Keratinocyte (primary cell): ENCODE measurements at places on chromosomes 4 and X. TPM values are rescaled to one million over a fixed set of nuclear protein-coding genes. Genes with fewer than 3 reads are reported as not detected.

Gene ZFP92
- 0.44 to 1.1 TPM (median 0.64 TPM) in 3 replicates for polyA plus RNA-seq

Gene KDR
- 0.03 TPM in 1 of 3 replicates, not detected in the others for polyA plus RNA-seq

Gene RPA4
- 0.06 to 0.30 TPM (median 0.11 TPM) in 3 replicates for polyA plus RNA-seq

Gene FMR1NB
- not detected in 3 replicates for polyA plus RNA-seq

- H3K27ac ChIP-seq, result no peak overlapping the region
- H3K4me3 ChIP-seq, result no peak overlapping the region
- no peaks in the 10 kb centered on the region for H3K27me3 ChIP-seq
- DNase-seq, result no peak
- H3K4me1 ChIP-seq, result peaks cover 11% of the 10 kb centered on the region
Measured at GRCh38 chr4:105179539-105180401, 33.1 kb downstream of the TET2 start.

DNA sequence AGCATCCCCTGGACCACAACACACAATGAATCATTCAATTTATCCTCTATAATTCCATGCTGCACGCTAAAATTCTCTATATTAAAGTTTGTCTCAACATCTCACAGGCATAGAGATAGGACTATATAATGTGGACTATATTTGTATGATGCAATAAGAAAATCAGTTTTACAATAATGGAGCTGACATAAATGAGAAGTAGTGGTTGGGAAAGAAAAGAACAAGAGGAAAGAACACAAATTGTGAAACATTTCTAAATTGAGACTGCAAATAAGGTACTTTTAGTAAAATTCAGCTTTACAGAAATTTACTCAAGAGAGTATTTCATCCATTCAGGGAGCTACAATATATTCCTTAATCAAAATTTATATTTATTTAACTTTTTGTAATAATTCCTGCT lies 120.4 kb downstream of the ARAP2 start:
- H3K36me3 ChIP-seq, result no peaks in the 10 kb centered on the region
- H3K4me3 ChIP-seq, result no peak overlapping the region
- no peak overlapping the region for H3K27ac ChIP-seq
- H3K4me1 ChIP-seq, result peaks cover 3% of the 10 kb centered on the region
- H3K27me3 ChIP-seq, result no peaks in the 10 kb centered on the region

DNA sequence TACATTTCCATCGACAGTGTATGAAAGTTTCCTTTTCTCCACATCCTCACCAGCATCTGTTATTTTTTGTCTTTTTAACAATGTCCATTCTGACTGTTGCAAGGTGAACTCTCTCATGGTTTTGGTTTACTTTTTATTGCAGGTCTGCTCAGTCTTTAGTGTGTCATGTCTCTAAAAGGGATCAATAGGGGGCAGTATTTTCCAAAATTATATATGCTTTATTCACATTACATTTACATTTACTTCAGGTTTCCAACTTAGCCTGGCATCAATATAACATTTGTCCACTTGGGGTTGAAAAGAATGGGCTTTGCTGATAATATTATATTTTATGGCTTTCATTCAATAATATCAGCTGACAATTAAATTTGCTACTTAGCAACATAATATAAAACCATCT lies 265.0 kb upstream of the SLITRK2 start:
- no peaks in the 10 kb centered on the region for H3K27me3 ChIP-seq
- DNase-seq, result no peak
- H3K27ac ChIP-seq, result no peak overlapping the region
- H3K4me1 ChIP-seq, result no peaks in the 10 kb centered on the region
- no peak overlapping the region for H3K4me3 ChIP-seq

- no peaks in the 10 kb centered on the region for H3K36me3 ChIP-seq
- H3K27me3 ChIP-seq, result no peaks in the 10 kb centered on the region
- no peak for DNase-seq
- no peaks in the 10 kb centered on the region for H3K4me1 ChIP-seq
- no peak overlapping the region for H3K4me3 ChIP-seq
Measured at GRCh38 chrX:75596178-75596577, 73.3 kb upstream of the ZDHHC15 start.

- H3K27ac ChIP-seq, result no peak overlapping the region
- no peaks in the 10 kb centered on the region for H3K36me3 ChIP-seq
- H3K4me1 ChIP-seq, result no peaks in the 10 kb centered on the region
- no peak overlapping the region for H3K4me3 ChIP-seq
- no peaks in the 10 kb centered on the region for H3K27me3 ChIP-seq
- DNase-seq, result no peak
Measured at GRCh38 chr4:157776930-157777528, 395.8 kb downstream of the GASK1B start.

DNA sequence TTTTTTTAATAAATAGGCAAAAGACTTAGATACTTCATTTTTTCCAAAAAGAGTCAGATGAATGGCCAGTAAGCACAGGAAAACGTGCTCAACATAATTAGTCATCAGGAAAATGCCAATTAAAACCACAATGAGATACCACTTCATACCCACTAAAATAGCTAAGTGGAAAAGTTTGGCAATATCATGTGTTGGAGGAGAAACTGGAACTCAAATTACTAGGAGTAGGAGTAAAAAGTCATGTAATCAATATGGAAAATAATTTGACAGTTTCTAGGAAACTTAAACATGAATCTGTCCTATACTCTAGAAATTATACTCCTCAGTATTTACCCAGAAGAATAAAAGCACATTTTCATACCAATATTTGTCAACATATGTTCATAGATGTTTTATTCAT lies 449.8 kb downstream of the INPP4B start:
- no peak for DNase-seq
- no peaks in the 10 kb centered on the region for H3K27me3 ChIP-seq
- peak overlapping the region; percentile 48 for H3K27ac ChIP-seq
- peaks cover 28% of the 10 kb centered on the region for H3K4me1 ChIP-seq
- H3K36me3 ChIP-seq, result peaks cover 1% of the 10 kb centered on the region
- H3K4me3 ChIP-seq, result no peak overlapping the region

DNA sequence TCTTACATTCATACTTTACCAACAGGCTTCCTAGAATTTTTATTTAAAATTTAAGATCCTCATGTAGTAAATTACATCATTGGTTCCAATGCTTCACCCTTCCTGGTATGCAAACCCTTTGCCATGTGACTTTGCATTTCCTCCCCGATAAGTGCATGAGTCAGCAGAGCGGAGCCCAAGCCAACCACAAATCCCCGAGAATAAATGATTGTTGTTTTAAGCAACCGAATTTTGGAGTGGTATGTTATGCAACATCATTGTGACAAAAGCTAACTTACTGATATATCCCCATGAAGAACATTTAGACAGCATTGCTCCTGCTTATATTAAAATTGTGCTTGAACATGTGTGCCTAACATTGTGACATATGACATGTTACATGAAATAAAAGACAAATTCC lies 199.4 kb upstream of the DDX53 start:
- H3K4me3 ChIP-seq, result no peak overlapping the region
- no peaks in the 10 kb centered on the region for H3K36me3 ChIP-seq
- H3K27me3 ChIP-seq, result no peaks in the 10 kb centered on the region
- DNase-seq, result peak; percentile 26

GRCh38 chr4:85905761-85906160 lies 430.8 kb downstream of the ARHGAP24 start:
- no peak for DNase-seq
- H3K4me3 ChIP-seq, result no peak overlapping the region
- H3K27ac ChIP-seq, result no peak overlapping the region
- no peaks in the 10 kb centered on the region for H3K27me3 ChIP-seq
- no peaks in the 10 kb centered on the region for H3K36me3 ChIP-seq
- H3K4me1 ChIP-seq, result no peaks in the 10 kb centered on the region

GRCh38 chrX:18294893-18295292 lies 59.6 kb downstream of the SCML2 start:
- H3K27ac ChIP-seq, result no peak overlapping the region
- H3K4me1 ChIP-seq, result no peaks in the 10 kb centered on the region
- no peak overlapping the region for H3K4me3 ChIP-seq
- H3K27me3 ChIP-seq, result no peaks in the 10 kb centered on the region
- DNase-seq, result no peak
- H3K36me3 ChIP-seq, result no peaks in the 10 kb centered on the region

- H3K4me1 ChIP-seq, result no peaks in the 10 kb centered on the region
- H3K27ac ChIP-seq, result no peak overlapping the region
- no peak overlapping the region for H3K4me3 ChIP-seq
Measured at GRCh38 chr4:147927377-147928137, 195.7 kb downstream of the ARHGAP10 start.

DNA sequence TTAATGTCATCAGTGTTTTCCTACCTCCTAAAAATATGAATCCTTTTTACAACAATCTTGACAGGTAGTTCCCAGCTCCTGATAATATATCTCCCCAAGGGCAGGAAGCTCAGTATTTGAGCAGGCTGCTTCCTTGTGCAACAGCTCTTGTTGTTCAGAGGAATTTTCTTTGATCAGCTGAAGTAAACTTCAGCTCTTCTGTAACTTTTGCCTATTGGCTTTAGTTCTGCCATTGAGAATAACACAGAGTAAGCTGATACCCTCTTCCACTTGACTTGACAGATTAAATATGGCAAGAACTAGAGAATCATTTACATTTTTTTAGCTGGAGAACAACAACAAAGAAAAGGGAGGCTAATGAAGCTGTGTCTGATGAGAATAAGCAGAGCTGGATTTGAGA lies 75.2 kb downstream of the LUZP4 start:
- H3K36me3 ChIP-seq, result no peaks in the 10 kb centered on the region
- H3K4me1 ChIP-seq, result peaks cover 12% of the 10 kb centered on the region
- no peak overlapping the region for H3K27ac ChIP-seq

GRCh38 chr4:124993838-124994237 lies 281.3 kb upstream of the ANKRD50 start:
- H3K27ac ChIP-seq, result no peak overlapping the region
- no peaks in the 10 kb centered on the region for H3K27me3 ChIP-seq
- no peak overlapping the region for H3K4me3 ChIP-seq
- no peaks in the 10 kb centered on the region for H3K36me3 ChIP-seq
- DNase-seq, result no peak

GRCh38 chrX:41512394-41512793 lies 65.3 kb downstream of the NYX start:
- H3K4me1 ChIP-seq, result no peaks in the 10 kb centered on the region
- no peaks in the 10 kb centered on the region for H3K36me3 ChIP-seq
- no peaks in the 10 kb centered on the region for H3K27me3 ChIP-seq
- no peak overlapping the region for H3K4me3 ChIP-seq
- no peak for DNase-seq
